Activated T-helper 1 cell treated with anti-CD3 and anti-CD28 coated beads, Interleukin-2, amount 50 U/mL, for 16 hours (primary cell): ENCODE measurements at places on chromosomes 4 and X.

DNA sequence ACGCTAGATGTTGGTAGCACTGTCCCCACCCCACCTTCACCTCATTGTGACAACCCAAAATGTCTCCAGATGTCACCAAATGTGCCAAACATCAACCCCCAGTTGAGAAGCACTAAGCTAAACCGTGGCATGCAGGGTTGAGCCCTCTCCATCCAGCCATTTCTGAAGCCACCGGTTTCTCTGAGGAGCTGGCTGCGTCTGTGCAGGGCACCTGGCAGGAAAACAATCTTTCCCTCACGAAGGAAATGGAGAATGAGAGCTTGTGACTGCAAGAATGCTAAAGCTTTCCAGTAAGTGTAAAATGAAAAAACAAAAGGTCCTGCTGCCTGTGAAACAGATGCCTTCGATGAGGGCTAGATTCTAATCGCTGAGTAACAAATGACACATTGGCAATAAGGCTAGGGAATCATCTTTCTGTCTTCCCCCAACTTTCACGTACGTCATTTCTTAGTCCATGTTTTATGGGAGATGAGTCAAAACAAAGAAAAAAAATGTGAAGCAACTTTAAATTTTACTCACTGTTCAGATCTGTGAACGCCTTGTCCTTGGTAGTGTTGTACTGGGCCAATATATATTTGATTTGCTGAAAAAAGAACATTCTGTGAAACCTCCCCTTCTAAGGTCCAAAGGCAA is 59.9 kb downstream of the PROM1 start:
- no peak for DNase-seq

DNA sequence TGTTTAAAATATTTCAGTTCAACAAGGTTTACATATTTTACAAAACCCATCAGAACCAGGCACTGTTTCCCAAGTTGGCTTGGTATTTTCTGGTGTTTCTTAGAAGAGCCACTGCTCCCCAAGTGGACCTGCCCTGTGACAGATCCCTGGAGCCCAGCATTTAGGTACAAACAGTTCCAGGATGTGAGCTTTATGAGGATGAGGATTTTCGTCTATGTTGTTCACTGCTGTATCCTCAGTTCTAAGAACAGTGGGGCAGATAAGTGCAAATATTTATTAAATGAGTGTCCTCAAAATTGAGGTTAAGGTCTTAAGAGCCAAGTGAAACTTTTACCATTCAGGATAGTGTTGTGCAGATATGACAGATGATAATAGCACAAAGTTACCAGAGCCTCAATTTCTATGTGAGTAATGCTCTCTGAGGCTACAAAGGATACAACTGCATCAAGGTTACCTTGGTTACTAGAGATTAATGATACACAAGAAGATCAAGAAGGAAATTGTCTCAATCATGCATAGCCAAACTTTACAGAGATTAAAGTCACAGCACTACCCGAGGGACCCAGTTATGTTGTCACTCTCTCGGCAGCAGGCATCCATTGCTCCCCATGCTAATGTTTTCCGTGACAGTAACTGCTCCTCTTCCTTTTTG is 37.5 kb downstream of the ANXA3 start:
- no peak for DNase-seq

DNA sequence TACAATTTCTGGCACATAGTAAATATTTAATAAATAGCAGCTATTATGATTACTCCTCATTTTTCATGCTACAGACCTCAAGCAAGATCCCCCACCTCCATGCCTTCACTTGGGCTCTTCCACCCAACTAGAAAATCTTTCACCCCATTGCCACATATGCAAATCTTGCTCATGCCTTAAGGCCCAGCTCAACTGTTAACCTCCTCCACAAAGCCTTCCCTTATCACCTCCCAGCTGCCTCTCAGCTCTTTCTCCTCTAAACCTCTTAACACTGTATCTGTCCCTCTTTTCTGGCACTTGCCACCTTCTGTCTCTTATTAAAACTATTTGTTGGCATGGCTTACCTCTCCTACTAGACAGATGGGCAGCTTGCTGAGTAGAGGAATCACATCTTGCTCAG is 51.5 kb downstream of the PJA1 start:
- DNase-seq, result no peak

DNA sequence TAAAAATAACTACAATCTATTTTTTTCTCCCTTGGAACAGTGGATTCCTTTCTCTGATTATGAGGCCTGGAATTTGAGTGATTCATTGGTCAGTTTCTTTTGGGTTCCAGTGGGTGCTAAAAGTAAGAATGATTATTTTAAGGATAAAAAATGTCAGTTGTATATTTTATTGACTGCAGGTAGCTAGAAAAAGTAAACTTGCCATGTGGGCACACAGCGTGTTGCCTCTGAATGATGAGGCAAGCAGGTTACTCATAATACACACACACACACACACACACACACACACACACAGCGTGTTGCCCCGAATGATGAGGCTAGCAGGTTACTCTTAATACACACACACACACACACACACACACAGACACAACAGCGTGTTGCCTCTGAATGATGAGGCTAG is 13.8 kb downstream of the GALNT7 start:
- no peak for DNase-seq

GRCh38 chr4:72555377-72555831 is 13.6 kb downstream of the ADAMTS3 start:
- no peak for DNase-seq

GRCh38 chr4:13765539-13765938 is 138.0 kb upstream of the BOD1L1 start:
- no peak for DNase-seq

DNA sequence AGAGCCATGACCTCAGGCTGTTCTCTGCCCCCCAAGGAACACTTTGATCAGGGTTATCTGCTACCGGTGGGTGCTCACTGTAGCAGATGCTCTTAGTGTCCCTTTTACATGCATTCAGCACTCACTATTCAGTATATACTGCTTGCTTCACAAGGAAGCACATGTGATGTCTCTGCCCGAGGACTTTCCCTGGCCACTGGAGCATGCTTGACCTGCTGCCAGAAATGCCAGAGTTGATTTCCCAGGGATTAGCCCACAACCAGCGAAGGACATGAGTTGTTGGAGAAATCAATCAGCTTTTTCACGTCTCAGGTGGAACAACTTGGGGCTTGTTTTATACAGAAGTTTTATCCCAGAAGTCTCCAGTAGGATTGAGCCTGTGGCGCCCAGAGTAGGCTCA is 51.2 kb upstream of the RPS6KA3 start:
- DNase-seq, result no peak

- DNase-seq, result no peak
Measured at GRCh38 chrX:24515447-24515846, 50.4 kb downstream of the PDK3 start.

DNA sequence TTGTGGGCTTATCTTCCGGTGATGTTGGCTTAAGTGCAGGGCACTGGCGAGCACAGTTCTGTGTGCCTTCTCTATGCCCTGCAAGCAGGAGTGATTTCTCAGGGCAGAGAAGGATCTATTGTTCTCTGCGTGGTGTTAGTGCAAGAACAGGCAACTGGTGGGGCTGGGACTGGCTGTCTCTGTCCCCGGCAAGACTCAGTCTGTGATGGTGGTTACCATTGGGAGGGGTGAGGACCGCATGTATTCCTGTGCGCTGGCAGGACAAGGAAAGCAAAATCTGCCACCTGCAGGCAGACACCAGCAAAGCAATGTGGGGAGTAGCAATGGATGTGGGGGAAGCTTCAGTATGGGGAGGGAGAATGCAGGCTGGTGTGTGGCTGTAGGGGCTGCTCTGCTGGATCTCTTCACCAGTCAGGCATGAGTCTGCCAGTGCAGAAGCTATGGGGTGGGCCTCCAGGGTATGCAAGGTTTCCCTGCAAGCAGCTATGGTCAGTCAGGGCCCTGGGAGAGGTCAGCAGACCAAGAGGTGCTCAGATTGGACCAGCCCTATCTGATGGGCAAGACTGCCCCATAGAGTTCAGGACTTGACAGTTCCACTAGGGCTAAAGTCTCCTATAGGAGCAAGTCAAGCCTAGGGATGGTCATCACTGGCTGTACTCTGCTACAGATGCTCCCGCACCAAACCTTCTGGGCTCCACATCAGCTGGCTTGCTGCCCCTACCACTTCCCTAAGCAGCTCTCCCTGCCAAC is 16.8 kb downstream of the PF4 start:
- no peak for DNase-seq

- no peak for DNase-seq
Measured at GRCh38 chrX:102995316-102995715, 58.2 kb downstream of the RAB40AL start.

DNA sequence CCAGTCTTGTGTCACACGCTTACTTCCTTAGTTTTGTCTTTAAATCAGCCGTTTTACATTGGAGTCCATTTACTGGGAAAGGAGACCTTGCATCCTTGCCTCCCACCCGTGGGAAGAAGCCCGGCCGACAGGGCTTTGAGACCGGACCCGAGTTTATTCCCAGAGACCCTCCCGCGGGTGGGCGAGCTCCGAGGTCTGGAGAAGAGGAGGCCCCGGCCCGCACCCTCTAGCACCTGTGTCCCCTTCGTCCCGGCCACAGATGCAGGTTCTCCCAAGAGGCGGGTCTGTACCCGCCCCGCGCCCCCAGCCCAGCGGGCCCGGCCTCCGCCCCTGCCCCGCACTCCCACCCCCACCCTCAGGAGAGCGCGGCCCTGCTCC is 3.8 kb upstream of the SLC26A1 start:
- DNase-seq, result no peak

DNA sequence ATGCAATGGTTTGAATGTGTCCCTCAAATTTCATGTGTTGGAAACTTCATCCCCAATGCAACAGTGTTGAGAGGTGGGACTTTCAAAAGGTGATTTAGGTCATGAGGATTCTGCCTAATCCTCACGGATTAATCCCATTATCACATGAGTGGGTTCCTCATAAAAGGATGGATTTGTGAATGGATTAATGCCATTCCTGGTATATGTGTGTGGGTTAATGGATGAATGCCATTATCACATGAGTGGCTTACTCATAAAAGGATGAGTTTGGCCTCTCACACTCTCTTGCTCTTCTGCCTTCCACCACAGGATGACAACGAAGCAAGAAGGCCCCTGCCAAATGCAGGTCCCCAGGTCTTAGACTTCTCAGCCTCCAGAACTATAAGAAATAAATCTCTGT is 30.5 kb upstream of the NEUROG2 start:
- no peak for DNase-seq

DNA sequence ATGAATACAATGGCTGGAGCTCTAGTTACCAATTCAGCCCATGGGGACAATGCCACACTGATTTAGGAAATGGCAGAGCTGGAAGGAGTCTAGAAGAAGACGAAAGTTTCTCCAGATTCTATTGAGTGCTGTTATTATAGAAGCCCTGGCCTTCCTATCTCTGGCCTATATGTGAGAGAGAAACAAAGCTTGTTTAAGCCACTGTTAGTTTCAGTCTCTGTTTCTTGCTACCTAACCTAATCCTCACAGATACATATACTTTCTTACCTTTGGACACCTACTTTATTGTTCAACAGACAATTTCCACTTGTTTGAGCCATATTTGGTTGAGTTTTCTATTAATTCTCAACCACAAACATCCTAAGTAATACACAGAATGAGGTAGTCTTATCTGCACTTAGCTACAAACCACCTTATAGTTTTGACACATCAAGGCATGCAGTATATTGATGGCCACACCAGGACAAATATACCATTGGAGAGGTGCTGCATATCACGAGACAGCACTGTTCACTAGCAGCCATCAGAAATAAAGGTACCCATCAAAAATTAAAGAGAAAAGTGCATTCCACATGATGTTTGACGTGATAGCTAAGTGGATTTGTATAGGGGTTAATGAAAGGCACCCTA is 190.2 kb downstream of the SMIM20 start:
- no peak for DNase-seq

- no peak for DNase-seq
Measured at GRCh38 chr4:139441029-139441428, 12.9 kb upstream of the RAB33B start.

DNA sequence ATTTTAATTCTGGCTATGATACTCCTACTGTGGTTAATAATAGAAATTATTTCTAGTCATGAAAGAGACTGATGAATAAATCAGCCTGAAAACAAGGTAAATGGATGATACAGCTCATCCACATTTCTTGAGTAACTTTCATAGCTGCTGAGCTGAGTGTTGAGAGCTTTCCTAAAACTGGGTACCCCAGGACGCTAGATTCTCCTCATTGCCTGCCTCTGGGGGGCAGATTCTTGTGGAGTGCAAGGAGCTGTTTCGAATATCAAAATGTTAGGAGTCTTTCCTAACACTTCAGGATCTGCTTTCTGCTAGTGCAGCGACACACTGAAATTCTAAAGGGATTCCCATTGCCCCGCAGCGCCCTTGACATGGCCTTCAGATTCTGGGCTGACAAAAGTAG is 2.1 kb downstream of the MND1 start:
- DNase-seq, result no peak

GRCh38 chr4:102157984-102158383 is 187.3 kb downstream of the SLC39A8 start:
- DNase-seq, result no peak

DNA sequence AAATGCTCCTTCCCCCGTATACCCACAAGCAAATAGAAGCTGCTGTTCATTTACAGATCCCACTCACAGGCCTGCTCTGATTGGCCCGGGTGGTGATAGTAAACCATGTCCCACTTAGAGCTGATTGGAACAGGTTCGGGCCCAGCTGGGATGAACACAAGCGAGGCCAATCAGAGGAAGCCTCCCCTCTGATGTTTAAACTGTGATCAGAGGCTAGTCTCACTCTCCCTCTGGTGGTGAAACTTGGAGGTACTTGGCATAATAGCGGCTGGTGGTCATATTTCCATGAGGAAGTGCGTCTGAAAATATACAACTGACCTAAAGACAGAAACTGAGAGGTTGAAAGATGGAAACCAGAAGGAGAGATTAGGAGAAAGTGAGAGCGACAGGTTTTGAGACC is 51.5 kb upstream of the TRPC3 start:
- no peak for DNase-seq

GRCh38 chrX:105190252-105190853 is 30.1 kb downstream of the TEX13A start:
- DNase-seq, result no peak

DNA sequence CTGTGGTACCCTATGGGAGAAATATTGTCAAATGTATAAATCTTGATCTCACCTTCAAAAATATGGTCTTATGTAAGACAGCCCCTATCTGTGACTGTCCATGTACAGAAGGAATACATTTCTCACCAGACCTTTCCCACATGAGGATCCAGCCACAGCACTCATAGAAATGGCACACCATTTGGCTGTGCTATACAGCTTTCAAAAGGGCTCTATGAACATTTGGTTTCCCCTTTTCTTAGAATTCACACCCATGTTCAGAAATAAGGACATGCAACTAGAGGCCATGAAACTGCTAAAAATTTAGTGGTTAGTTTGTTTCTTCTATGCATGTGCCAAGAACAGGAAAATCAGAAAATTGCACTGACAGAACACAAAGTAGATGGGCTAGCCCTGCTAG is 62.7 kb downstream of the ANTXR2 start:
- no peak for DNase-seq
